HFF-Myc (cell line): ENCODE measurements at places on chromosomes 1 and 21.

DNA sequence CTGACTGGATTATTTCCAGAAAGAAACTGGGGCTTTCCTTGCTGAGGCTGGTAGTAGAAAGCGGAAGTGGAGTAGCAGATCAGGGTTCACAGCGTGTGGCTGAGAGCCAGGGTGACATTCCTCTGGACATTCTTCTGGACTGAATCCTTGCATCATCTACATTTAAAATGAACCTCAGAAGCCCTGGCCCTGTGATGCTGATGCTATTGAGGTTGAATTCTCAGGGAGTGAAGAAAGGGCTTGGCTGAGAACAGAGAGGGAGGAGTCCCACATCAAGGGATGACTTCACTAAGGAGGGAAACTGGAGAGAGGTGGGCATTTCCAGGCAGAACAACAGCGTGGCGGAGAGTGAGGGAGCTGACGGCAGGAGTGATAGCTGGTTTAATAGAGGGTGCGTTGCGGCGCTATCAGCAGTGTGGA lies 102.3 kb upstream of the LMO4 start:
- DNase-seq, result peak; percentile 95

DNA sequence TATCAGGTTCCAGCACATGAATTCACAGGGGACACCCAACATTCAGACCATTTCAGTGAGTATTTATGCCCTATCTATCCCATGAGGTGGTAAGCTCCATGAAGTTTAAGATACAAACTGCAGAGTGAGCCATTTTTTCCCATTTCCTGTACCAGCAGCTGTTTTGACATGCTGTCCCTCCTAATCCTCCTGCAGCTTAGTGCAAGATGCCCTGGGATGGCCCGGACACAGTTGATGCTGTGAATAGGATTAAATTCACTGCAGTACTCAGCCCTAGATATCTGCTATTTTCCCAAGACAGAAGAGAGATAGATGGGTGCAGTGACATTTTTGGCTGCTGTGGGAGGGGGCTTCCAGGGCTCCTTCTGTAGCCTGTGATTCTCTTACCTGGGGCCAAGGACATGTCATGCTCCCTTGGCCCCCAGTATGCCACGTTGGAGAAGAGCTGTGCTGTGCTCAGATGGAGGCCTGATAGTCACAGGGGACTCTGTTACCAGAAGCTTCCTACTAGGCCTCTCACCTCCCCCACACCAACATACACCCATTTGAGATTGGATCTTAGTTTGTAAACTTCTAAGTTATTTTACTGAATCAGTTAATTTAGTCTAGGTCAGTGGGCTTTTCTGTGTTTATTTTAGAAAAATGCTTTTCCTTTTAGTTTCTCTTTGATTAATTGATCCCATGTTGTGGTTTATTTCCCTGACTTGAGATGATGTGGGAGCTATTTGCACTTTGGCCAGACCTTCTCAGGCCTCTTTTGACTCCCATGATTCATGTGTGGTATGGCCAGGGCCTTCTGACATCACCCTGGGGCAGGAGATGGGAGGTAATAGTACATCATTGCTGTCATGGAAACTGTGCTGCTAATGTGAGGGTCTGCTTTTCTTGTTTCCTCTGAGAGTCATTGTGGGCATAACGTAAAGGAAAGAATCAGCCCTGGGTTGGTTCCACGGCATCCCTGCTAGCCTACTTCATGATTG lies 92.6 kb downstream of the ST3GAL3 start:
- peak; percentile 63 for DNase-seq

DNA sequence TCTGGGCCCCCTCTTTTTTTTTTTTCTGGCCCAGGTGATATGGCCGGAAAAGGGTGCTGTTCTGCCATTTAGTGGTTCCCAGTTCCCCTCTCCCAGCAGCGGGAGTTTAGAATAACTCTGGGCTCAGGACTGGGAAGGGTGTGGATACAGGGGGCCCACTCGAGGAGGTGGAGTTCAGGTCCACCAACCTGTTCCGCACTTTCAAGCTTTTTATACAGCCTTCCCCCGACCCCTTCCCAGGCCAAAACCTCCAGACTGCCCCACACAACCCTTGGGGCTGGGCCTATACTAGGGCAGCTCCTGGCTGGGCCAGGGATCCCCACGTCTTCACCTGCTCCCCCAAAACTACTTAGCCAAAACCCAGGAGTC lies 402 bp downstream of the PLEKHG5 start:
- DNase-seq, result no peak

DNA sequence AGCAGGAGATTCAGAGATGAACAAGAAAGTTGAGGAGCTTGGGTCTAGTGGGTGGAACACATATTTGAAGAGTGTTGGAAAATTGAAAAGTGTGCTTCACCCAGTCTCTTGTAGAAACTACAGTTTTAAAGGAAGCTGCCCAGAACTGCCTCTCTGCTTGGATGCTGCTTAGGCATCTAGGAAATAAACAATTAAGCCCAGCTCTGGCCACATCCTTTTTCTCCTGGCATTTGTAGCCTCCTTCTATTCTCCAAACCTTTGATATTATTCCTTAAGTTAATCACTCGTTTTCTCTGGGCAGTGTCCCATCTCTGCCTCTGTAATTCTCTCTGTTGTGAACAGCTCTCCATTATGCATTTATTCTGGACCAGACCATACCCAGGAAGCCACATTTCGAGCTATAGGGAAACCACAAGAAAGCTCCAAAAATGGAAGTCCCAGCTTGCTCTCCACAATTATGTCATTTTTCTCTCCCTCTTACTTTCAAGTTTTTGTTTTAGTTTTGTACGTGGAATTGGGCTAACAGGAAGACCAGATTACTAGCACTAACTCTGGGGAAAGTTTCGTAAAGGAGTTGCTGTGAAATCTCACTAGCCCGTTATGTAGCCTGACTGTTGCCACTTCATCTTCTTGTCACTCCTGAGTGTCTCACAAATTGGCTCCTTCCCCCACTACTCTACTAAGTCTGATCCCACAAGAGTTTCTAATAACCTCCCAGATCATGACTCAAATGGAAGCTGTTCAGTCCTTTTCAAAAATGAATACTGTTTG lies 102.2 kb downstream of the NTMT2 start:
- DNase-seq, result no peak
